ENCODE measurements at places on chromosomes 4 and X.

GRCh38 chrX:2389324-2389723 lies 111.5 kb downstream of the DHRSX start:
- DNase-seq: no peak

DNA sequence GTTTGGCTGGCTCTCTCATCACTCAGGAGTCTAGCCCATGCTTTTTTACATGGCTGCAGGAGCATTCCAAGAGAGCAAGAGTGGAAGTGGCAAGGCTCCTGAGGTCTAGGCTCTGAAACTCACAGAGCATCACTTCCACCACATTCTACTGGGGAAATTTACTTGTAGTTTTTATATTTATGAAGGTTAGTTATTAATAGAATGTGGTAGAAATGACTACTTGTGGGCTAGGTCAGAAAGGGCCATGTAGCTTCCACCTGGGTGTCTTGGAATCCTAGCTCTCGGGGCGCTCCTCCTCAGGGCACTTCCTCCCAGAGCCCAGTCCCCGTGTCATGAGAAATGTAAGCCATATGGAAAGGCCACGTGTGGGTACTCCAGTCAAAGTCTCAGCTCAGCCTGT lies 127.0 kb upstream of the CASK start:
- DNase-seq: no peak

DNA sequence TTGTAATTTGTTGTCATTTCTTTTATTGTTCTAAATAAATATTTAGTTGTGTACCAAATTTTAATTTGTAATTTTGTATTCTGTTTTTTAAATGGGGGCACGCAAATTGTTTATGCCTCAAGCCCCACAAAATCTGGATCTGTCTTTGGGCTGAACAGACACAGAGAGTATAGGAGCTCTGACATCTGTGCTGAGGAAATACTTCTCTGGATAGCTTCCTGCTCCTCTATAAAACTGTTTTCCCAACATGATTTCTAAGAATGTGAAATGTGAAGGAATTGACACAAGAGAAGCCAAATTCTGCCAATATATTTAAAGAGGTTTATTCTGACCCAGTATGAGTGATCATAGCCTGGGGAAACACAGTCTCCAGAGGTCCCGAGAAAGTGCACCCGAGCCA lies 93.0 kb downstream of the IL13RA2 start:
- DNase-seq: no peak

GRCh38 chr4:139866276-139866962 lies 200.8 kb downstream of the MGST2 start:
- no peak for DNase-seq
